ENCODE measurements at places on chromosomes 7 and 10. TPM values are rescaled to one million over a fixed set of nuclear protein-coding genes. Genes with fewer than 3 reads are reported as not detected.

Gene INPP5F
- 10.9 TPM for total RNA-seq

Gene OR6V1
- total RNA-seq: not detected

GRCh38 chr7:70577078-70577477 lies 554.9 kb upstream of the GALNT17 start:
- DNase-seq: no peak

DNA sequence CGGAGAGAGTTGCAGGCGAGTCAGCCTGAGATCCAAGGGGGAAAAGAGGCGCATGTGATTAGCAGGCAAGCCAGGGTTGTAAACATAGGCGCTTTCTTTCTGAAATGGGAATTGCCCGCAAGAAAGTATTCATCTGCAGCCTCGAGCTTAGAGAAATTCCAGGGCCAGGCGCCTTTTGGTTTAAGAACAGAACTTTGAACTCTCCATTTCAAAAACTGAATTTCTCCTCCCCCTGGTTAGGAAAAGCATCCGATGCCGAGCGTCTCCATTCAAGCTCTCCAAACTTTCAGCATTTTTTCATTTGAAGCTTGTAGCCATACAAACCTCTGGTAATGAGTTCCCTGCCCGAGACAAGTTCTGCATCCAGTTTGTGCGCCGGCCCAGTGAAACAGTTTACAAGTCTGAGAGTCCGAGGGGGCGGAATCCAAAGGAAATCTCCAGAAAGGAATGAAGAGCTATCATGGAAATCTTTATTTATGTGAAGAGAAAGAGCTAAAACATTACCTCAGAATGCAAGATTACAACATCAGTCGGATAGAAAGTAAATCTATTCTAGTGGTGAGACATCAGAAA lies 69.9 kb downstream of the FAM204A start:
- DNase-seq: peak; percentile 64

- DNase-seq: peak; percentile 77
Observed at GRCh38 chr7:87059525-87060287, at the start of gene ELAPOR2. ELAPOR2 (minus strand) TSS chr7:87059654; CDS start chr7:87059513, 141 bp downstream.

GRCh38 chr7:90858546-90858945 lies 262.4 kb downstream of the CDK14 start:
- no peak for DNase-seq

DNA sequence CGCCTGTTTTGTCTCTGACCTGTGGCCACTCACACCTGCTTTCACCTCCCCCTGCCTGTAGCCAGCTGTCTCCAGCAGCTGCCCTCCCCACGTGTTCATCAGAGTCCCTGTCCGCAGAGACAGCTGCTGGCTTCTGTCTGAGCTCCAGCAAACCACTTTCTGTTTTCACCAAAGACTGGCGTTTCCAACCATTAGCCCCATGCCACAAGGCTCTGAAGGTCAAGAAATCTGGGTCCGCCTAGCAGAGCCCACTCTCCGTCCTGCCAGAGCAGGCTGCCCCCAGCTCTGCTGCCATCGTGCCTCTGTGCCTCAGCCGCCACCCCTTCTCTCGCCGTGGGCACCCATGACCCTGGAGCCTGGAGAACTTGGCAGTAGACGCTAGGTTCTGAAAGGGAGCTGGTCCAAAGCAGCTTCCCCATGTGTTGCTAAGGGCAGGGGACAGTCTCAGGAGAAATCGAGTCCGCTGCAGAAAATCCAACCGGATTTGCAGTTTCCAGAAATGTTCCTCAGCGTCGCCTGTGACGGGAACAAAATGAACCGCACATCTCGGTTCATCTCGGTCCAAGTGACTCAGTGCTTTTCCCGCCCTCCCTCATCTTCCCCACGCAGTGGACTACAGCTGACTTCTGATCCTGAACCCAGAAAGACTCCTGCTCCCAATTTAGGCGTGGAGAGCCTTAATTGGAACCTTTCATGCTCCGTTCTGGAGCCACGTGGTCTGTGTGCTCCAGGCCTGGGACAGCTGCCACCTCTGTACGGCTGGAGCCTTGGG lies 28.0 kb downstream of the TMEM120A start:
- peak; percentile 80 for DNase-seq

DNA sequence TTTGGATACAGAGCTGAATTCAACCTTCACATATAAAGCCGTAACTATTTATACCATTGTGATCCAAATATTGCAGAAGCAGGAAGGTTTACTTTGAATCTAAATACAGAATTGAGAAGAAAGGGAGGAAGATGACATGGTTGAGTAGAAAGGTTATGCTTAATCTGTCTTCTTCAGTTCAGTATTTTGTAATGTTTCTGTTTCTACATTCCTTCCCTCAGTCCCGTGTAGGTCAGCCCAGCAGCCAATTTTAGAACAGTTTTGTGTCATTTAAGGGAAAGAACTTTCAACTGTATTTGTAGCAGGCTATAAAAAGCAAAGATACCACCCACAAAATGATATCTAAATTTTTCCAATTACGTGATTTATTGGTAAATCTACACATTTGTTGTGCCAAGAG lies 97.4 kb downstream of the CPED1 start:
- DNase-seq: peak; percentile 53

GRCh38 chr10:25036381-25036780 lies 20.0 kb downstream of the THNSL1 start:
- no peak for DNase-seq

DNA sequence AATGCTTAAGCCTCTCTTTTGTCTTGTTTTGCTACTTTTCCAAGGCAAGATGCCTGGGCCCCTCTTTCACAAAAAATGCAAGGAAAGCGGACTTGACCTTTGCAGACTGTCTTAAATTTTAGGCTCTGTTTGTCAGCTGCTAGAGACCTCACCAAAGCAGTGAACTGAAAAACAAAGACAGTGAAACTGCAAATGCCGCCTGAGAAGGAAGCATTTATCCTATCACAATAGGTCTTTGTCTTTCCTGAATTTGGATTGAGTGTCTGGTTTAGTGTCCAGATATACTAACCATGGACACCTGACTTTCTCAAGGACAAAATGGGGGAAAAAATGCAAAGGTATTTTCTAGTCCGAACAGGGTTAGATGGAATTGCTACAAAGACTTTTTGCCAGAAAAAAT lies 256.9 kb downstream of the INHBA start:
- no peak for DNase-seq

- DNase-seq: no peak
Observed at GRCh38 chr10:129332476-129332875, 134.6 kb upstream of the MGMT start.

DNA sequence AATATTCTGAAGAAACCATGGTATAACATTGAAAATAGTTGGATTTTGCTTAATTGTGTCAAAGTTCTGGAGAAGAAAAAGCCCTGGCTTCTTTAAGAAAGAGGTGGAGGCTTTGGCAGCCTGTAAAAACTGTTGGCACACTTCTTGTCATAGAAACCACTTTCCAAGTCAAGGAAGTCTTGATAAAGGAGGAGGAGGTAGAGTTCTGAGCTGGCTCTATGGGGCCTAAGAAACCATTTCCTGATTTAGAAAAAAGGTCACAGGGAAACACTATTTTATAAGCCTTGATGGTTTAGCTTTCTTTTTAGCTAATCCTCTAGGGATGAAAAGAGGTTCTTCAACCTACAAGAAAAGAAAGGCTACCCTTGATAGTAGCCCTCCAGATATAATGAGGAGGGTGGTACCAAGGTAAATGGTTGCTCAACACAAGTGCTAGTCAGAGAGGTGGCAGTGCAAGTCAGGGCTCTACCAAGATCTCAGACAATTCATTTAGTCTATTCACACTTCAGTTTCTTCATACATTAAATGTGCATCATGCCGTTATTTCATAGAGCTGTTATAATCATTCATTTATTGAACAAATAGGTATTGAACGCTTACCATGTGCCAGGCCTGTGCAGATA lies 346.9 kb downstream of the RNLS start:
- DNase-seq: no peak

Data from GM23248 (cell line).